ENCODE measurements at places on chromosomes 2 and 18.

GRCh38 chr2:159647667-159648066 lies 31.3 kb upstream of the BAZ2B start:
- DNase-seq: no peak

- DNase-seq: no peak
Measured at GRCh38 chr18:53799134-53799533, 425.3 kb downstream of the MBD2 start.

DNA sequence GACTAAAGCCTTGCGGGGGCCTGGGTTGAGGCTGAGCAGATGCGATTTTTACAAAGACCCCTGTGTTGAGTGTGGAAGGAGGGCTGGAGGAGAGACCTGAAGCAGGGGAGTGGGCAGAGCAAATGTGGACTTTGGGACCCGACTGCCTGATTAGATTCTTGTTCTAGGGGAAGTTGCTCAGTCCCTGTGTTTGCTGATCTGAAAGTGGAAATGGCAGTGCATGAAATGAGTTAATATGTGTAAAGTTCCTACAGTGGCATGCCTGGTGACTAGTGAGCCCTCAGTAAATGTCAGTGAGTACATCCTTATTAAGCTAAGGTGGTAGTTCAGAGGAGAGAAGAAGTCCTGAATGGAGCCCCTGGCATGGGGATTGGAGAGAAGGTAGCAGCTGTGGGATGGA lies 52.3 kb downstream of the ARMC9 start:
- DNase-seq: no peak

GRCh38 chr2:104841744-104842143 lies 12.2 kb upstream of the POU3F3 start:
- no peak for DNase-seq

DNA sequence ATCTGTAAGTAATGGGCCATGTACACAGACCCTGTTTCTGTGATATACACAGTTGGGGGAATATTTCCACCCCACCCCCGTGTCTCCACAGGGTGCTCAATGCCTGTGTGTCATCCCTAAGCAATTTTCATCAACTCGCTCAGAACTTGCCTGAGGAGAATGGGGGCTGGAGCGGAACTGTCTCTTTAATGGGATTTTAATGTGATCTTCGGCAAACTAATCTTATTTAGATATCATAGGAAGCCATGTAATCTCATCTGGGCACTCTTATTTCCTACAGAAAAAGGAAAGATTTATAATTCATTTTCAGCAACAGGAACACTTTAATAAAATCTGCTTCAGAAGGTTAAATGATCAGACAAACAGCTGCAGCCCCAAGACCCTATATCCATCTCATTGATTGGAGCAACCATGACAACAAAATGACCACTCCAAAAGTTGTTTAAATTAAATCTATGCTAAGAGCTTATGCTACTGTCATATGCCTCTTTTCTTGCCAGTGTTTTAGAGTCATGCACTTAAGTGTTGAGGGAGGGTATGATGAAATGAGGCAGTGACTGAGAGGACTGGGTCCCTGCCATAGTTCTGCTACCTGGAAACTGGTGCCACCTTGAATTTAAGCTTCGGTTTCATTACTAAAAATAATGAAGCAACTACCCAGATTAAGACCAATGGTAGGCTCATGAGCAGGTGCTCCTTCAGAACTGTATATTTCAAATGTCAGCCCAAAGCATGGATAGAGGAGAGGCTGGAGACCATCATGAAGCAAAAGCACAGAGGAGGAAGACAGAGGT lies 183.1 kb upstream of the DDX18 start:
- no peak for DNase-seq

GRCh38 chr2:96326990-96327820 lies 2.1 kb downstream of the ITPRIPL1 start:
- no peak for DNase-seq

GRCh38 chr2:9782197-9782719 lies 61.0 kb upstream of the TAF1B start:
- peak; percentile 48 for DNase-seq

GRCh38 chr2:46371854-46372253 lies 74.6 kb downstream of the EPAS1 start:
- no peak for DNase-seq

GRCh38 chr2:150911766-150912280 lies 349.8 kb downstream of the RBM43 start:
- DNase-seq: no peak

DNA sequence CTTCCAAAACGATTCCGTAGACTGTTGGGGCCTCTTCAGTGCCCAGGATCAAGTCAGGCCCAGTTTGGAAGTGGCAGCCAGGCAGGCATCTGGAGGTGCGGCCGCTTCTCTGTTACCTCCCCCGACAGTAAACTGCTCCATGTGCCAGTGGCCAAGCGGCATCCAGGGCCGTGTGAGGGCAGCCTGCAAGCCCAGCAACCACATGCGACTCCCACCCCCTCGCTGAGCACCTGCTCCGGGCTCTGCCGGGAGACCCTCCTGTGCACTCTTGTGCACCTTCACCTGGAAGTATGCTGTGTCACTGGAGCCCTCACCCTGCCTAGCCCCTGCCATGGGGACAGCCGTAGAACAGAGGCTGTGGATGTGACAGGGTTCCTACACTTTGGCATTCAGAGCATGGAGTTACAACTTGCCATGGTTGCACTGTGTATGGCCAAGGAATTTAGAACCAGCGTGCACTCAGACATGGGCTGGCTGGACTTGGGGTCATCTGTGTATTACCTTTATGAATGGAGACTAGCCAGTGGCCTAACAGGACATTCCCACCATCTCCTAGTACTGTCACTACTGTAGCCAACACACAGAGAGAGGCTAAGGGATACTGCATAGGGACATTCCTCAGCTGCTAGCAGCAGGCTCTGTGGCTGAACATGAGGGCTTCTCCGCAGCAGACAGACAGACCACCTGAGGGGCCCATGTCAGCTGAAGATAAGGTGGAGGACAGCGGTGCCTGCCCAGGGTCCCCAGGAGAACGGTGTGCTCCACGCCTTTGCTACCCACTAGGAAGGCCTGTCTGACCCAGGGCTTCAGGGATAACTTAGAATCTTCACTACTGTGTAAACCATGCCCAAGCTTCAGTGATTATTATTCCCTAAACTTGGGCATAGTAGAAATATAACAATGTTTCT lies 25.0 kb upstream of the FAHD2A start:
- DNase-seq: no peak

- DNase-seq: no peak
Measured at GRCh38 chr2:88197732-88198131, 27.6 kb downstream of the THNSL2 start.

DNA sequence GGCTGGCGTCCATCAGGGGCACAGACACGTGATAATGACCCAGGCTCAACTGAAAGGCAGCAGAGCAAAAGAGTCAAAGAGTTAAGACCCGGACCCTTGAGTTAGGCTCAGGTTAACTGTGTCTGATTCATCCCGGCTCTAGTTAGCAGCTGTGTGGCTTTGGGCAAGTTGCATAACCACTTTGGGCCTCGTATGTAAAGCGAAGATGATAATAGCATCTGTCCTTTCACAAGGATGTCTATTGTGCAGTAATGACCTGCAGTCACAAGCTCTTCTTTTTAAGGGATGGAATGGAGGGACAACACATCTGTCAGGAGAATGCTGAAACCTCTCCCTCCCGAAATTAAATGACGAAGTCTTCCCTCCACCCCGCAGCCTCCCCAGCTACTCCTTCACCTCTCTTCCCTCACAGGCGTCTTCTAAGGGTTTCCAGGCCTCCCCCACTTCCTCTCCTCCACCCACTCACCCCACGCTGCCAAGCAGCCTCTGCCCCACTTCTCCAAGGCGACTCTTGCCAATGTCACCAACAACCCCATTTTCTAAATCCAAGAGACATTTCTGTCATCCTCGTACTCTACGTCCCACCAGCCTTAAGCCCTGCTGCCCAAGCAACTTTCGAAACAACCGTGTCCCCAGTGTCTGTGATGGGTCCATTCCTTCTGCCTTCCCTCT lies 135.1 kb upstream of the ID2 start:
- DNase-seq: no peak

- no peak for DNase-seq
Measured at GRCh38 chr2:28387082-28387960, 5.3 kb upstream of the FOSL2 start.

DNA sequence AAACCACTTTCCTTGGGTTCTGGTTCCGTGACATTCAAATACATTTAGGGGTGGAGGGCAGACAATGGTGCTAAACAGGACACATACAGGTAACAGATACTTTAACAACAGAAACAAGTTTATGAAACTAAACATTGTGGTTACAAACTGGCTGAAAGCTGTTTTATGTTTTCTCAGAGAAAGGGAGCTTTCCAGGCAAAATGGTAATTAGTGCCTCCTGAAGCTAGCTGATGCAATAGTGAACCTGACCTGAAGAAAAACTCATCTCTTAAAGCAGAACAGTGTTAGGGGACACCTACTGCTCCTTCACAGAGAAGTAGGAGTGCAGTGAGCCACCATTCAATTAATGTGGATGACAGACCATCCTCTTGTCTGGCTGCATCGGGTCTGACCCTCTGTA lies 138.9 kb downstream of the CCDC148 start:
- DNase-seq: no peak

- no peak for DNase-seq
Measured at GRCh38 chr2:233967164-233967563, 50.0 kb downstream of the TRPM8 start.

GRCh38 chr18:56831988-56832387 lies 180.8 kb downstream of the WDR7 start:
- no peak for DNase-seq

DNA sequence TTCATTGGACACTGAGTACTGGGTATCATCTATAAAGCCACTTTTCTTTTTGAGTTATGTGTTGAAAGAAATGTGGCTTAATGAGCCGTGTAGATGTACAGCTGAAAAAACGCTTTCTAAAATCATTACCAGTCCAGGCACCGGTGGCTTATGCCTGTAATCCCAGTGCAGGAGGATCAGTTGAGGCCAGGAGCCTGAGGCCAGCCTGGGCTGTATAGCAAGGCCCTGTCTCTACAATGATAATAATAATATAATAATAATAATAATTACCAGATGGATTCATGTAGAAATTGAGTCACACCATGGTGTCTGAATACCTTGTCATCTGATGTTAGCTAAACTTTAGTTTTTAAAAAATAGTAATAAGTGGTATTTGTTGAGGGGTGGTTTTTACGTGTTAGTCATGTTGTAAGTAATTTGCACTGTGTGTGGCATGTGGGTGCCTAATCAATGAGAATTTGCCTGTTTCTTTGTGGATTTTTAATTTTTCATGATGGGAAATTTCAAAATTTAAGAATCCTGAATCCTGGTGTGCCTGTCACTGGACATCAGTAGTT lies 30.1 kb downstream of the NCK2 start:
- DNase-seq: no peak

GRCh38 chr2:150142561-150142960 lies 344.9 kb downstream of the RND3 start:
- no peak for DNase-seq

DNA sequence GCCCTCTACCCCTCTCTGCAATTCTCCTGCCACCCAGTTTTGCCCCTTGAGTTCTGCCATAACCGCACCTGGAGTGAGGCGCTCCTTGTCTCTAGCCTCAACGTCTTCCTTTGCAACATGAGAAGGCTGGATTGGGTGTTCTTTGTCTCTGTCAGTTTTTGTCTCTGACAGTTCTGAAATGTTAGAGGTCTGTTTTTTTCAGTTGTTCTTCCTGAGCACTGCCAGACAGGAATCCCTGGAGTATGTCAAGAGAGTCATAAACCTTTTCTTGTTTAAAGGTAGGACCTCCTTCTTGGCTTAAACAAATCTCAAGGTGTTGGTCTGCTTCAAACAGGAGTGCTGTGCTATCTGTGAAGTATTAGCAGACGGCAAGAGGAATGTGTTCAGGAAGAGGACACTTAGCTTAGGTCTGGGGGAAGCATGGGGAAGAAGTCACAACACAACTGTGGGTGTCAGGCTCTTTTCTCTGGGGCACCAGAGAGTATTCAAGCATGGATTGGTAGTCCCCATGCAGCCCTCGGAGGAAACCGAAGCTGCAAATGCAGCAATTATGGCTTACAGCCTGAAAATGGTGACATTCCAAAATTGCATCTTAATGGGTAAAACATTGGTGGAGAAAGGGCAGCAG lies 32.3 kb downstream of the AFF3 start:
- no peak for DNase-seq

DNA sequence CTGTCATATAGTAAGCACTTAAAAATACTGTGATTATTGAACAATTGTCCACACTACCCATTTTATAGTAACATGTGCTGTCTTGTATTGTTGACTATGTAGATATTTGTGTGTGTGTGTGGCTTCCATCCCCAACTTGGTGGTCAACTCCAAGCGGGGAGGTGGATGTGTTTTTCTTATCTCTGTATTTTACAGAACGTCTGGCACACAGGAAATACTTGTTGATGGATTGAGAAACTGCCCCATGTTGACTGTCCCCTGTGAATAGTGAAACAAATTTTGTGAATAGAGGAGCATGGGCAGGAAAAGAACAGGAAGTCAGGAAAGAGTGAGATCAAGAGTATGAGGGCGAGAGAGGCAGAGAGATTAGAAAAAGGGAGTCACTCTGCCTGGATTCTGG lies 83.6 kb downstream of the CELF4 start:
- no peak for DNase-seq

GRCh38 chr2:208065476-208065875 lies 40.1 kb upstream of the PLEKHM3 start:
- no peak for DNase-seq

DNA sequence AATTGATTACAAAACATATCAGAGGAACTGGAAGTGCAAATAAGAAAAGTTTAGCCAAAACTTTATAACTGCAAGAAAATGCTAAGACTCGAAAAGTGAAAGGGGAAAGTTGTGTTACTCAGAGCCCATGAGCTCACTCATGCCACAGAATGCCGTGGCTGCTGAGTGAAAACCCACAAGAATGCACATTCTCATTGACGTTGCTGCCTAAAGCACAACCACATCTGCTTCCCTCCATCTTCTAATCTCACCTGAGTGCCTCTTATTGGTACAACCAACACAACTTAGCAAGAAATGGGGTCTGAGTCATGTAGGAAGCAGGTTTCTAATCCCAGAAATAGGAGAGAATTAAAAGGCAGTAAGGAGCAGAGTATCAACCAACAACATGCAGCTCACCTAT lies 259.7 kb downstream of the LNPK start:
- no peak for DNase-seq

DNA sequence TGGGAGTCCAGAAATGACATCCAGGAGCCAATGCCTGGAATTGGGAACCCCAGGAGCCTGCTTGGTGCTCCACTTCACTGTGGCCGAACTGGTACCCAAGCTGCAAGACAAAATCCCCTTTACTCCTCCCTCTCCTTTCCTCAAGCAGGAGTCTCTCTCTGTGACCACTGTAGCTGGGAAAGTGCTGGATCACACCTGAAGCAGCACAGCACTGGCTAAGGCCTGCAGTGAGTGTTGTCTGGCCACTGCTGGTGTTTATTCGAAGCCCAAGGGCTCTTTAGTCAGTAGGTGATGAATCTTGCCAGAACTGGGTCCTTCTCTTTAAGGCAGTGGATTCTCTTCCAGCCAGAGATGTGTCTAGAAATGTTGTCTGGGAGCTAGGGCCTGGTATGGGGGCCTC lies 26.4 kb downstream of the STPG4 start:
- no peak for DNase-seq

Measured in stimulated activated CD8-positive, alpha-beta memory T cell treated with anti-CD3 and anti-CD28 coated beads, Interleukin-7, amount 100 ng/mL, for 1 hour (primary cell).